ENCODE measurements at places on chromosomes 16 and 17.

DNA sequence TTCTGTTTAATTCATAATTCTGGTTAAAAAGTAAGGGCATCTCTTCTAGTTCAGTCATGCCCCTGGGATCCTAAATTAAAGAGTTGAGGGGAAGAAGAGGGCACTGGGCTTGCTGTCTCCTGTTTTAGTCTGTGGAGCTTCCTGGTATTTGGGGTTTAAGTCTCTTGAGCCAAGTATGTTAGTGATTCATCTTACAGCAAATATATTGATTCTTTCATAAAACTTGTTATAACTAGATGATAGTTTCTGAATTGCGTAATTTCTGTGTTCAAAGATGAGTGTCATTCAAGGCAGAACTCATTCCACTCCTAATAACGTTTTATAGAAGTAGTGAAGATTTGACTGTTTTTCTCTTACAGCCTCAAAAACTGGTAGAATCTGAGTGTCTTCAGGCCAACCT, 1.7 kb downstream of the TXNDC17 start:
- DNase-seq, result no peak

DNA sequence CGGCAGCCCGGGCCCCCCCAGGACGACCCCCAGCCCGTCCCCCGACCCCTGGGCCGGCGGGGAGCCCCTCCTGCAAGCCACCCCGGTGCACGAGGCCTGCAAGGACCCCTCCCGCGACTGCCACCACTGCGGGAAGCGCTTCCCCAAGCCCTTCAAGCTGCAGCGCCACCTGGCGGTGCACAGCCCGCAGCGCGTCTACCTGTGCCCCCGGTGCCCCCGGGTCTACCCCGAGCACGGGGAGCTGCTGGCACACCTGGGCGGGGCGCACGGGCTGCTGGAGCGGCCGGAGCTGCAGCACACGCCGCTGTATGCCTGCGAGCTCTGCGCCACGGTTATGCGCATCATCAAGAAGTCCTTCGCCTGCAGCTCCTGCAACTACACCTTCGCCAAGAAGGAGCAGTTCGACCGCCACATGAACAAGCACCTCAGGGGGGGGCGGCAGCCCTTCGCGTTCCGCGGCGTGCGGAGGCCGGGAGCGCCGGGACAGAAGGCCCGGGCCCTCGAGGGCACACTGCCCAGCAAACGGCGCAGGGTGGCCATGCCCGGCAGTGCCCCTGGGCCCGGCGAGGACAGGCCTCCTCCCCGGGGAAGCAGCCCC, 15.6 kb upstream of the ZFPM1 start:
- peak; percentile 56 for DNase-seq

DNA sequence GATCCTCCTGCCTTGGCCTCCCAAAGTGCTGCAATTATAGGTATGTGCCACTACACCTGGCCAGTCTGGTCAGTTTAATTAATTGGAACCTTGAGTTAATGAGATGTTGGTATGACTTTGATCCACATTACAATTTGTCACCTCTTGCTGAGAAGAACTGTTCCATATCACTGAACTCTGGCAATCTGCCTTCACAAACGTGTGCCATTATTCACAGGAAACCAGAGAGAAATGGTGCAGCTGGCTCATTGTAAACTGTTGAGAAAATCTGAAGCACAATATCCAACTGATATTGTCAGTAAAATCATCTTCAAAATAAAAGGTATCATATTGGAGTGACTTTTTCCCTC, 39.3 kb upstream of the YPEL2 start:
- DNase-seq, result no peak

- DNase-seq, result no peak
Observed at GRCh38 chr16:3825103-3825502, 55.4 kb downstream of the CREBBP start.

DNA sequence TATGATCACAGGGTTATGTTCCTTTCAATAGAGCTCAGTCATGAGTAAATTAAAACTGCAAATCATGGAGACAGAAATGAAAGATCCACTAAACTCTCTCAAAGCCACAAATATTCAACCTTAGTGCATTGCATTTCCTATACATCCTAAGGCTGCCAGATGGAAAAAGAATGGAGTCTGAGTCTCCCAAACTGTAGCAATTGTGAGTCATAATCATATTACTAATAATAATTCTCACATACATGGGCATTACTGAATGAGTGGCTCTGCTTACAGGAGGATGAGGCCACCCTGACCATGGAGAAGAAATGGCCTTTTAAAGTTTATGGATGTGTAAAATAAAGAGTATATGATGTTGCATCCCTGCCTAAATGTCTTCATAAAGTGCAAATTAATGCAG, 3.2 kb downstream of the CA10 start:
- no peak for DNase-seq

DNA sequence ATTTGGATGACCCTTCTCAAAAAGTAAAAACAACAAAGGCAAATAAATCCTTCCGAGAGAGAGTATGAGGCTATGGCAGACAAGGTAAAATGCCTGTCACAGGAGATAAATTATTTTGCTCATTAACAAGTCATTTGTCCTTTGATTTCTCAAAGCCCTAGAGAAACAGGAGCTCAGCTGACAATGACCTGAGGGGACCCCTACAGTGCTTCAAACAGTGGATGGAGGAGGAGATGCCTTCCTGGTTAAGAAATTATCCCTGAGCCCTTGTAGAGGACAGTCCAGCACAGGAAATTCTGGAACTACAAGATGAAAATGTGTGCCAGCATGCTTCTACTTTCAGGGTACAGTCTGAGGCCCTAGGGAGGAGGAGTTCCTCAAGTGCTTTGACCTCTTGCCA, 24.0 kb upstream of the RHBDL3 start:
- no peak for DNase-seq

DNA sequence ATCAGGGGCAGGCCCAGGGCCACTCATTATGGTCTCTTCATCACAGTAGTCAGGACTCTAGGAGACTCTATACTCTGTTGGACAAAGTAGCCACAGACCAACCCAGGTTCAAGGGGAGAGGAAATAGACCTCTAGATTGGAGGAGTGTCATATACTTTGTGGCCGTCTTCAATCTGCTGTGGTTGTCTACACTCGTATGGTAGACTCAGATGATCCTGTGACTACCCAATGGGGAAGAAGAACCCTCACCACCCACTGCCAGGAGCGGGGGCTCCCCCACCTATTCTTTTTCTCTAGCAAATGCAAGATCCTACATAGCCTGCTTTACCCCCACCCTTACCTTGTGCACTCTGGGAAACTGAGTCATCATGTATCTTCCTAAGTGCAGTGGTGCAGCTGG, 80.5 kb downstream of the KSR1 start:
- DNase-seq, result no peak

DNA sequence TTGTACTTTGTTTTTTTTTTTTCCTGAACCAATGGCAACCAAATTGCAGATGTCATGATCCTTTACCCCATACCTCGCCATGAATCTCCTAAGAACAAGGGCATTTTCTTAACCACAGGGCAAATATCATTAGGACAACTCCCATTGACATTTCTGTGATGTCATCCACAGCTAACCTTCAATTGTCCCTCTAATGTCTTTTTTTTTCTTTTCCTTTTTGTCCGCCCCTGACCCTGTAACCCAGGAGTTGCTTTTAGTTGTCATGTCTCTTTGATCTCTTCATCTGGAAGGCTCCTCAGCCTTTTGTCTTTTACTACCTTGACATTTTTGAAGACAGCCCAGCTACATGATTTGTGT, 410 bp upstream of the NAGPA start:
- no peak for DNase-seq

DNA sequence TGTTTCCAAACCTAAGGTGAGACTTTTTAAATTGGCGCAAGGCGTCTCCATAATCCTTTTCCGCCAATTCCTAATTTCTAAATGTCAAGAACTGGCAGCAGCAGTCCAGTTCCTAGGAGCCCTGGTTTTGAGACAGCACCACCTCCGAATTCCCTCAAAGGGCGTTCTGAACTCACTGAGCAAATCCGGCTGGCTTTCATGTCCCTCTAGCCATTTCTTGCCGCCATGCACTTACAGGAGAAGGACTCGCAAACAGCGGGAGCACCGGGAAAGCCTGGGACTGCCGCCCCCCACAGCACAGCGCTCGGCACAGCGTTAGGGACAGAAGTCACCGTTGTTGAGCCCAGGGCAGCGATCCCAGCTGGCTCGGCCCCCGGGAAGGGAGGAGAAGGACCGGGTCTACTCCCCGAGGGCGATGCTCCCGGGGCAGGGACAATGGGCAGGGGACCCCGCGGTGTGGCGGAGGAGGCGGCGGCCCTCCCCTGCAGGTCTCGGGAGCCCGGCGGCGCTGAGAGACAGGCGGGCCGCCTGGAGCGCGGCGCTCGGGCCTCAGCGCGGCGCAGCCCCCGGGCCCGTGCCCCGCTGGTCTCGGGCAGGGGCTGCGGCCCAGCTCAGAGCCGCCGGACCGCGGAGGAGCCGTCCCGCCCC, 545 bp downstream of the ARHGAP17 start:
- DNase-seq, result peak; percentile 24

GRCh38 chr16:66502020-66502913, 47.7 kb downstream of the TK2 start:
- no peak for DNase-seq

GRCh38 chr17:72794152-72794551, 298.3 kb downstream of the SLC39A11 start:
- no peak for DNase-seq

- no peak for DNase-seq
Observed at GRCh38 chr16:80317116-80317515, 223.7 kb upstream of the DYNLRB2 start.

DNA sequence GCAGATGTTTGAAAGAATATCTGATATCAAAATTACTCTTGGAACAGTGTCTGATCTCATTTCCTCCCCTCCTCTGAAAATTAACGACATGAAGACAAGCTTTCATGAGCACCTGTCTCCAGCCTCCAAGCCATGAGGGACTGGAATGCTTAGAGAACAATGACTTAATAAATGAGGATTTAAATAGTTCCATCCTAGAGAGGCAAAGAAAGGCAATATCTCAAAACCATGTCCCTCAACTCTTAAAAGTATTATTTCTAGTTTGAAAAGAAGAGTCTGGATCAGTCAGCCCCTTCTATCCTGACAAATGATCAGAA, 137.5 kb downstream of the ANKFN1 start:
- DNase-seq, result no peak

- DNase-seq, result peak; percentile 10
Observed at GRCh38 chr17:80146121-80147034, 550 bp downstream of the EIF4A3 start.

GRCh38 chr17:58487589-58488427, at the start of gene HSF5:
TSS of gene HSF5 (minus strand) at chr17:58488408. CDS start at chr17:58488274, 134 bp downstream.
- DNase-seq, result peak; percentile 46

GRCh38 chr17:52145476-52145875, 13.0 kb downstream of the CA10 start:
- no peak for DNase-seq

DNA sequence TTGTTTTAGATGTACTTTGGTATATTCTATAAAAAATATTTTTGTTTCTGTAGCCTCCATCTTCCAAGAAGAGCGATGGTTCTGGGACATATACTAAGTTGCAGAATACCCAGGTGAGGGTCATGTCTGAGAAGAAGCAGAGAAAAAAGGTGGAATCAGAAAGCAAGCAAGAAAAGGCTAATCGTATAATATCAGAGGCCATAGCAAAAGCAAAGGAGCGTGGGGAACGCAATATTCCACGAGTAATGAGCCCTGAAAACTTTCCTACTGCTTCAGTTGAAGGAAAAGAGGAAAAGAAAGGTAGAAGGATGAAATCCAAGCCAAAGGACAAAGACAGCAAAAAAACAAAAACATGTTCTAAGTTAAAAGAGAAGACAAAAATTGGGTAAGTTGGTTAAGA, 154.6 kb downstream of the CHD9 start:
- no peak for DNase-seq

GRCh38 chr16:4830408-4830807, 16.7 kb downstream of the GLYR1 start:
- no peak for DNase-seq

GRCh38 chr17:7380321-7380720, 568 bp upstream of the TNK1 start:
- DNase-seq, result no peak

DNA sequence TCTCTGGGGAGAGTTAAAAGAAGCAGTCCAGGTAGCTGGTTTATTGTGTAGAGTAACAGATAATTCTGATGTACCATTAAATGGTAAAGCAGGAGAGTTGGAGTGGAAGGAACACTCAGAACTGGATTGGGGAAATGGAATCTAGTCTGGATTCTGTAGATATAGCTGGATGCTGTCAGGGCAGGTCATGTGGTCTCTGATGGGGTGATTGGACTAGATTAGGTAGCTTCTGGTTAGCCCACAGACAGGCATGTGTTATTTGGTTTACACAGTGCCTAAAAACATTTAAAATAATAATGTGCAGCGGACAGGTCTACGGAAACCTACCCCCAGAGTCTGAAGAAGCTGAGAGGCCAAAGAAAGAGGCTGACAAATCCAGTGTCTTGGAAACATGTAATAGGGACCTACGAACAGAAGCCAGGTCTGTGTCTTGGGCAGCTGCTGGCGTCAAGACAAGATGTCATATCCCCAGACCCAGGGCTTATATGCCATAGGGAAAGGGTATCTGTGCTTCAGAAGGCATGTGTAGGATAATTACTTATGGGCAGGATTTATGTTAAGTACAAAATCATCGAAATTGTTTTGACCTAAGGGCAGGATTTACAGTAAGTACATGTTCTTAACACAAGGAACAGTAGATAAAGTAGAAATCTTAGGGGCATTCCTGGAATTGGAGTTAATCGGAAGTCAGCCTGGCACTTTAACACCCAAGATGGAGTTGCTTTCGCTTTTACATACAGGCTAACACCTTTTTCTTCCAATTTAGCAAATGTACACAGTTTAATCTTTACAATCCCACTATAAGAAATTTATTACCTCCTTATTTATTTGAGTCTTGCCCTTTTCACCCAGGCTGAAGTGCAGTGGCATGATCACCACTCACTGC, 12.4 kb downstream of the LUC7L3 start:
- no peak for DNase-seq

GRCh38 chr17:35740216-35740615, 8.8 kb downstream of the RASL10B start:
- DNase-seq, result no peak

DNA sequence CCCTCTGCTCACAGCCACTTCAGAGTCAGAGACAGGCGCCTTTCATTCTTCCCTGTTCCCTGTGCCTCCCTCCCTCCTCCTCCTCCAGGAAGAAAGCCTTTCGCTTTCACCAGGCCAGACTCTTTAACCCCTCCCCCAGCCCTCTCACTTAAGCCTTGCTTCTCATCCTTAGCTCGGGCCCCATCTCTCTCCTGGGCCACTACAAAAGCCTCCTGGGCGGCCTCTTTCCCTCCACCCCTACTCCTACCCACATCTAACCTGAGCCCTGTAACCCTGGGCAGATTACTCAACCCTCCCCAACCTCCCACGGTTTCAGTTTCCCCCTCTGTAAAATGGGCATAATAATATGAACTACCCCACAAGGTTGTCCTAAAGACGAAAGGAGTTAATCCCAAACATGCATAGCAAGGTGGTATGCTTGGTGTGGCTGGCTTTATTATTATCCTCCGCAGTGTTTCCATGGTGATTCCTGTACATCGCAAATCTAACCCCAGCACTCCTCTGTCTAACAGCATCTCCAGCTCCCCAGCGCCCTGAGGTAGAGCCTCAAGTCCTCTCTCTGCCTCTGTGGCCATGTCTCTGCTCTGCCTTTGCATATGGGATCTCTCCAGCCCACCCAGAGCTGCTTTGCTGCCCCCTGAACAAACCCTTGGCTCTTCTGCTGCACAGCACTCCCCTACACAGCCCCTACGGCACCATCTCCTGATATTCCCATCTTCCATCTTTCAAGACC, 17.7 kb downstream of the PIMREG start:
- no peak for DNase-seq
